ENCODE measurements at places on chromosomes 2 and 18. TPM values are rescaled to one million over a fixed set of nuclear protein-coding genes. Genes with fewer than 3 reads are reported as not detected.

The KRTCAP3 gene
- total RNA-seq: 91.8 TPM

The FKBP1B gene
- 8.0 TPM for total RNA-seq

The EML6 gene
- 2.5 TPM for total RNA-seq

The TDRD15 gene
- total RNA-seq: not detected

The IL1RN gene
- 6.0 TPM for total RNA-seq

The ALPI gene
- 27.1 TPM for total RNA-seq

The PLGLB1 gene
- 4.2 TPM for total RNA-seq

The SOX11 gene
- 0.35 TPM for total RNA-seq

The ACVR1C gene
- total RNA-seq: 18.2 TPM

The VWC2L gene
- total RNA-seq: not detected

The PKDCC gene
- total RNA-seq: 125 TPM

The LRRC30 gene
- total RNA-seq: not detected

The WDCP gene
- total RNA-seq: 6.8 TPM

The TUBA4B gene
- not detected for total RNA-seq

GRCh38 chr18:56321470-56321869, 316.9 kb downstream of the TXNL1 start:
- H3K36me3 ChIP-seq: no peaks in the 10 kb centered on the region
- H3K27ac ChIP-seq: no peak overlapping the region
- no peak overlapping the region for H3K4me3 ChIP-seq
- no peaks in the 10 kb centered on the region for H3K27me3 ChIP-seq

DNA sequence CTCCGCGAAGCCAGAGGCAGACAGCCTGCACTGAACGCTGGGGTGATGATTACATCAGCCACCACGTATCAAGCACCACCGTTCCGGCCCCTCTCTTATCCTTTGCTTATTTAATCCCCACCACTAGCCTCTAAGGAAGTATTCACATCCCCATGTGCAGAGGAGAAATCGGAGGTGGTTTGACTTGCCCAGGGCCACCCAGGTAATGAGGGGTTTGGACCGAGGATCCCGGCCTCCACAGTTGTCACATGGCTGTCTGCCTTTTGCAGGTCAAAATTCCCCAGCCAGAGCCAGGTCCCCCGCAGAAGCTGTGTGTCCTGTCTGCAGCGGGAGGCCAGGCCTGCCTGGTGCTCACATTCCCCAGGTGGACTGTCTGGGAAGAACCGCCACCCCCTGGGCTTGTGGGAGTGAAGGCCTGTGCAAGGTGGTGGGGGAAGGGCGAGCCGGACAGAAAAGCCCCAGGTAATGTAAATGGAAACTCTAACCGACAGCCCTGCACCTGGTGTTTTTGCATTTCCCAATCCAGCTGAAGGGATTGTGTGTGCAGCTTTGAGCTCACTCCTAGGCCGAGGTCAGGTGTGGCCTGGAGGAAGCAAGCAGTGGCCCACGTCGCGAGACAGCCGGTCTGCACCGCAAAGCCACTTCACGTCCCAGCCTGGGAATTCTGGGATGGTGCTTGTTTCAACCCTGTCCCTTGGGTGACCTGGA, 108.5 kb upstream of the ID2 start:
- DNase-seq: peak; percentile 67
- H3K4me3 ChIP-seq: no peak overlapping the region
- peaks cover 19% of the 10 kb centered on the region for H3K4me1 ChIP-seq
- no peaks in the 10 kb centered on the region for H3K27me3 ChIP-seq

DNA sequence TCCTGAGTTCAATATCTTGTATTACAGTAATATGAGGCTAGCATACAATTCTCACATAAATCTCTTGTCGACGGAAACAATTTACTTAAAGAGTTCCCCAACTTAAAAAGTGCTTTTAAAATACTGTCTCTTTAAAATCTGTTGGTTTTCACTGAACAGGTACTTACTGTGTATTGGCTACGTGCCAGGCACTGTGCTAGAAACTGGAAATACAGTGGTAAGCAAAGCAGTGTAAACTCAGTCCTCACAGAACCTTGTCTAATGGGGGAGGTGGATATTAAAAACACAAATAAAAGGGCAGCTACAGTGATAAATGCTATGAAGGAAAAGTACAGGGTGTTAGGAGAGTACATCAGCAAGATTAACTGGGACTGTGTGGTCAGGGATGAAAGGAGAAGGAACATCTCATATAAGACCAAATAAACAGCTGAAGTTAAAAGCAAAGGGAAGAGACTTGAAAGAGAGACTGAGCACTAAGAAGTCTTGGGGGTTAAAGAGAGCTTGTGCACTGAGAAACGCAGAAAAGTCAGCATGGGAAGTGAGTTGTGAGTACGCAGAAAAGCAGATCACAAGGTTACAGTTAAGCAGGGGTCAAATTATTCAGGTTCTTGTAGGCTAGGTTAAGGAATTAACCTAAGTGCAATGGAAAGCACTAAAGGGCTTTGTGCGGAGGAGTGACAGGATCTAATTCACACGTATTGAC, 52.5 kb downstream of the USP40 start:
- DNase-seq: no peak
- no peaks in the 10 kb centered on the region for H3K4me1 ChIP-seq

GRCh38 chr2:202780514-202781021, 91.0 kb downstream of the ICA1L start:
- no peaks in the 10 kb centered on the region for H3K36me3 ChIP-seq
- no peak overlapping the region for H3K27ac ChIP-seq
- no peak overlapping the region for H3K4me3 ChIP-seq
- no peaks in the 10 kb centered on the region for H3K4me1 ChIP-seq
- no peaks in the 10 kb centered on the region for H3K27me3 ChIP-seq

- no peak overlapping the region for H3K4me3 ChIP-seq
- H3K27me3 ChIP-seq: no peaks in the 10 kb centered on the region
- no peaks in the 10 kb centered on the region for H3K4me1 ChIP-seq
- H3K36me3 ChIP-seq: no peaks in the 10 kb centered on the region
- DNase-seq: no peak
- H3K27ac ChIP-seq: no peak overlapping the region
Observed at GRCh38 chr2:197096649-197097048, 170.1 kb upstream of the PGAP1 start.

DNA sequence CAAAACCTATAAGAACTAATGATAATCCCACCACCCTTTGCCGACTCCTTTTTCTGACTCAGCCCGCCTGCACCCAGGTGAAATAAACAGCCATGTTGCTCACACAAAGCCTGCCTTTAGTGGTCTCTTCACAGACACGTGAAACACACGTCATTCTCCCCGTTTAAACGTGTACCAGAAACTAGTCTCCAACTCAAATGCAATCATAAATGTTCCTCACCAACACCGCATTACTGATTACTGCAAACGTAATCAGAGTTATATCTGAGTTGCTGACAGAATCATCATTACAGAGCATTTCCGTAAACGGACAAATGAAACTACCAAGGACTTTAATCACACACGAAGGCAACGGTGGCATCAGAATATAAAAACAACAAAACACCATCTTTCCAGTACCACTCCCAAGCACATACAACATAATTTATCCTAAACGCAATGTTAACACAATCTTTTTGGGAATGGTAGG, 1.9 kb downstream of the CLK1 start:
- H3K27ac ChIP-seq: peak overlapping the region; percentile 100
- H3K4me1 ChIP-seq: peaks cover 12% of the 10 kb centered on the region
- peaks cover 9% of the 10 kb centered on the region for H3K36me3 ChIP-seq
- H3K27me3 ChIP-seq: no peaks in the 10 kb centered on the region

DNA sequence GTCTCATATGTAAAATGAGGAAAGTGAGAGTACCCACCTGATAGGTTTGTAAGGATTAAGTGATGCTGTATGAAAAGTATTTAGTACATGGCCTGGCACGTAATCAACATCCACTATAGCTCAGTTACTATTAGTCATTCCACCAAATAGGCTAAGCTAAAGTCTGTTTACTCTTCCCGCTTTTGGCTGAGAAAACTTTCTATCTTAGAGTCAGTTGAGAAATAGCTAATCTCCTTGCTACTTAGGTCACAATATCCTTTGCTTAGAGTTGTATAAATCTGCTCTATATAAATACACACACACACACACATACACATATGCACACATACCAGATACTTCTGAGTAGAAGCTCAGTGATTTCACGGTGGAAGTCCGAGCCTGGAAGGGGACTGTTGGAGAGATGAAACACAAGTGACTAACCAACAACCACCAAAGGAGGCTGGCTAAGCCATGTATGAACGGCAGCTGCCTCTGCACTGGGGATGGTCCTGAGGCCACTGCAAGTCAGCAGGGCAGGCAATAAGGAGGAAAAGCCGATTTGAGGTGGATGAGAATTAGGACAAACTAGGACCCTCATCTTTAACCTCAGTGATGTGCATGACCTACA, 104.6 kb upstream of the EPHA4 start:
- DNase-seq: no peak
- no peak overlapping the region for H3K27ac ChIP-seq
- no peaks in the 10 kb centered on the region for H3K36me3 ChIP-seq
- H3K4me1 ChIP-seq: no peaks in the 10 kb centered on the region

GRCh38 chr2:180366481-180366880, 359.4 kb upstream of the CWC22 start:
- H3K27me3 ChIP-seq: no peaks in the 10 kb centered on the region
- no peaks in the 10 kb centered on the region for H3K36me3 ChIP-seq
- no peak for DNase-seq
- no peak overlapping the region for H3K27ac ChIP-seq

DNA sequence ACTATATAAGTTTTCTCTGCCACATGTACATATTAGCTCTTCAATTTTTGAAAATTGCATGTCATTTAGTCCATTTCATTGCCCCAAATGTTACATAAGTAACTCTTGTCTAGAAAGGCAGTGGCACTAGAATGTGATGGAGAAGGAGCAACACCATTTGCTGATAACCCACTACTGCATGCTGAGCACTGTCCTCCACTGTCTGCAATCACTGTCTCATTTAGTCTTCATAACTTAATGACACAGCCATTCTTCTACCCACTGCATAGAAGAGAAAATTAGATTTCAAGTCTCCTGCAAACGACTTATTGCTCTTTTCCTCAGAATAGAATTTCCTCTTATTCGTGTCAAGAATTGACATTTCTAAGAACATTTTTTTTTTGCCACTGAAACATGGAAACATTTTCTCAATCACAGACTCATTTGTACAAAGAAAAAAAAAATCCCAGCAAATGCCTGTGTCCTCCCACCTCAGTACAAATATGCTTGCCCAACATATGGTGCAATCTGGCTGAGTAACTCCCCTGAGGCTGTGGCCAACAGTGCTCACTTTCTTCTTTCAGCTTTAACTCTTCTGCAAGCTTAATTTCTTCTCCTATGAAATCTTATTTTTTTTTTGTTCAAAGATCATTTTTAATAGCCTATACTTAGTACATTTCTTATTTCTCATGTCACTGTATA, 768.6 kb upstream of the HS6ST1 start:
- no peaks in the 10 kb centered on the region for H3K36me3 ChIP-seq
- H3K27me3 ChIP-seq: no peaks in the 10 kb centered on the region

- H3K4me1 ChIP-seq: no peaks in the 10 kb centered on the region
- H3K27ac ChIP-seq: no peak overlapping the region
- no peak for DNase-seq
- H3K4me3 ChIP-seq: no peak overlapping the region
Observed at GRCh38 chr2:175205523-175205922, 24.0 kb upstream of the ATP5MC3 start.

DNA sequence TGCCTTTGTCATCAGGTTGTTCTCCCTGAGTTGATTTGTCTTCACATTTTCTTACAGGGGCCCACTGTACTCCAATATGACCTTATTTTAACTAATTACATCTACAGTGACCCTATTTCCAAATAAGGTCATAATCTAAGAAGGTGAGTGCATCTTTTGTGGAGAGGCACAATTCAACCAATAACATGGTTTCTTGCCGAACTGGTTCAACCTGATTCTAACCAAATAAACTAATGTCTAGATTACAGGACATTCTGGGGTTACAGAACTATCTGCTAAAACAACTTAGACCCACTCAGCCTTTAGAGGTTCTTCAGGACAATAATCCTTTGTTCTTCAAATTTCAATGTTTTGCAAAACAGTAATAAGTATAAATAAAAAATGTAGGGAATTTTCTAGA, 496.5 kb upstream of the SOX11 start:
- DNase-seq: no peak
- no peaks in the 10 kb centered on the region for H3K36me3 ChIP-seq
- H3K27me3 ChIP-seq: no peaks in the 10 kb centered on the region
- no peak overlapping the region for H3K4me3 ChIP-seq

GRCh38 chr2:127039387-127040031, 67.4 kb downstream of the BIN1 start:
- H3K4me3 ChIP-seq: no peak overlapping the region
- no peak overlapping the region for H3K27ac ChIP-seq
- no peaks in the 10 kb centered on the region for H3K36me3 ChIP-seq
- H3K27me3 ChIP-seq: no peaks in the 10 kb centered on the region
- no peaks in the 10 kb centered on the region for H3K4me1 ChIP-seq

DNA sequence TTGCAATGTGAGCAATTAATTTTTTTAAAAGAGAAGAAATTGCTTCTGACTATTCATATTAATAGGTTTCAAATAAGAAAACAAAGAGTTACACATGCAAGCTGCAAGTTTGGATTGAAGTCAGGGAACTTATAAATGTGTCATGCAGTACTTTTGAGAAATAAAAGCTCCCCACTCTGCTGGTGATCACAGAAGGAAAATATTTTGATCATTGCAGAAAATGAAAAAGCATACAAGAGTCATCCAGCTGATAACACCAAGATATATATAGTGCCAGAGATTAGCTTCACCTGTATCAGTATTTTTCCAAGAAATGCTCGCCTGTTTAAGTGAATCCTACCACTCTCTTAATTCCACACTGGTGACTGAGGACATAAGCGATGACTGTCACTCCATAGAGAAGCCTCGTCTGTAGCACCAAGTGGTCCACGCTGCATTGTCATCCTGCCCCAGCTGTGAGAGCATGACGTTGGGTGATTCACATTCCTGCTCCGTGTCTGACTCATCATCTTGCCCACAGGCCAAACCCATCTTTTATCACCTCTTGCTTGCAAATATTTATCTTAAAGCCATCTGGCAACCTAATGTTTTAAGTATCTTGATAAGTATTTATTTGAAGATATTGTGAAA, 178.0 kb downstream of the ASXL3 start:
- no peak overlapping the region for H3K4me3 ChIP-seq
- peak; percentile 25 for DNase-seq
- no peak overlapping the region for H3K27ac ChIP-seq
- H3K36me3 ChIP-seq: no peaks in the 10 kb centered on the region

DNA sequence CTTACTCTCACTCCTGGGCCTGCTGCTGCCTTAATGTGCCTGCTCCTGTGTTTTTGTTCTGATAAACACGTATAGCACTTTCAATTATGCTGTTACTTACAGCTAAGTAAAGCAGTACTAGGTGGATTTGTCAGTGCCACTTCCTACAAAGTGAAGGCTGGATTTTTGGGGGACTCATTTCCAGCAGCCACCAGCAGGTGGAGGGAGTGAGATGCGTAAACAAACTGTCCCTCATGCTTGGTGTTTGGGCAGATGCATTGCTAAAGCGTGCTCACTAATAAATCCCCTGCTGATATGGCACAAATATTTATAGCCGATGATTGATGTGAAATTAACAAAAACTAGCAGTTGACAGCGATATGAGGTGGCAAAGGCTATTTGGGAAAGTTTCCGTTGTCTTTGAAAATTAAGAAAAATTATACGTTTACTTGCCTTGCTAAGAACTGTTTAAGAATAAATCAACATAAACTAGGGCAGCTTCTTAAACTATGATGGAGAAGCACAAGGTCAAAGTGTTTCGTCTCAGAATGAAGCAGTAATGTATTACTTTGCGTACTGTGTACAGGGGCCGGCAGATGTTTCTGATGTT, 101.7 kb downstream of the AGAP1 start:
- no peak overlapping the region for H3K4me3 ChIP-seq
- no peaks in the 10 kb centered on the region for H3K36me3 ChIP-seq
- DNase-seq: peak; percentile 78
- no peak overlapping the region for H3K27ac ChIP-seq
- H3K27me3 ChIP-seq: no peaks in the 10 kb centered on the region
- no peaks in the 10 kb centered on the region for H3K4me1 ChIP-seq

GRCh38 chr2:26346454-26347053, at the start of gene ADGRF3:
ADGRF3 (minus strand) TSS chr2:26346789; CDS start chr2:26346234, 555 bp downstream.
- H3K27ac ChIP-seq: peak within 1 kb of the TSS; percentile 96
- H3K36me3 ChIP-seq: no peaks in the 10 kb centered on the region
- peak; percentile 80 for DNase-seq
- peaks cover 17% of the 10 kb centered on the region for H3K4me1 ChIP-seq
- H3K4me3 ChIP-seq: peak within 1 kb of the TSS; percentile 83
